ENCODE measurements at places on chromosomes 2 and 18.

GRCh38 chr2:148302526-148302925 is 281.6 kb downstream of the MBD5 start:
- DNase-seq: no peak

GRCh38 chr2:98476192-98476868 is 31.7 kb downstream of the INPP4A start:
- no peak for DNase-seq

DNA sequence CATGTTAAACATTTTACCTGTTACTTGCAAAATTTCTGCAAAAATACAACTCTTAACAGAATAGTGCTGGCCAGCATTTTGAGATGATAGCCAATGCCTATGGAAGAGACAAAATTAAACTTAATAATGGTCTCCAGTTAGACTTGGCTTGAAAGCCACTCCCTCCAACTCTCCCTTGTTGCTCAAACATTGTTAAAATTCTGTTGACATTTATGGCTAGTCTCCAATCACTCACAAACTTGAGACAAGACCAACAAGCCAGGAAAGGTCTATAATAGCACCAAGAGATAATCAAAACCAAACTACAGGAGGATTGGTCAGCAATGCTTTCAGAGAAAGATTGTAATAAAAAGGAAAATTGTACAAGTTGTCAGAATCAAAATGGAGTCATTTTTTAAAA is 770.7 kb upstream of the NXPH2 start:
- no peak for DNase-seq

DNA sequence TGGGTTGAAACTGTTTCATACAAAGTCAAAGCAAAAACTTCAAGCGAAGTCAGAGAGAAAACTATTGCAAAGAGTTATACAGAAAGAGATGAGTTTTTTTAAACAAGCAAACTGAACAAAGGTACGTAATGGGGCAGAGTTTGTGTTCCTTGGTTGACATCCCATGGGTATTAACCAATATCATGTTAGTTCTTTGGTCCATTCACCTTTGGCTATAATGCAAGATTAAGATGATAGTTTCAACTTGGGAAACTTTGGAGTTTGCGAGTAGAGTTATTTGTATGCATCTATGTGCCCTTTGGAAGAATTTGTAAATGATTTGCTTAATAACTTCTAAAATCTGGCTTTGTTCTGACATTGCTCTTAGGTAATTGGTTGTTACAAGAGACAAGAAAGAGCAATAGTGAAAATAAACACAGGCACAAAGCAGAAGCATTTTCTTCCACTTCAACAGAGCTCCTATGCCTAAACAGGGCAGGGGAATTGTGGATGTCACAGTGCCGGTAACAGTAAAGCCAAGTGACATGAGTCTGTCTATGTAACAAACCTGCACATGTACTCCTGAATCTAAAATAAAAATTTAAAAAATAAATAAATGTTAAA is 936.1 kb downstream of the SUCLG1 start:
- no peak for DNase-seq

DNA sequence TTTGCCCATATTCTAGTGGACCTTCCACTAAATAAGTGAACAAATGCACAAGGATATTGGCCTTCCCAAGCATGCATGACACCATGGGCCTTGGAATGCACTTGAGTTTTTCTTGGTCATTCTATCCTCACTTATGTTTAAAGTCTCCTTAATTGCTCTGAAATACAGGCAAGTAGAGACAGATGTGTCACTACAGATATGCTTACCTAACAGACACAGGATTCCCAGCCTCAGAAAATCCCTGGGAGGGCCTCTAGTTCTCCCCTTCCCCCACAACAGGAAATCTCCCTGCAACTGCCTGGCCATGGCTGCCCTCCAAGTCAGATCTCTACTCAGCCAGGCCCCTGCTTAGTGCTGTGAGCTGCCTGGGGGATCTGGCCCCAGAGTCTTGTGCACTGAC is 445.2 kb downstream of the IRS1 start:
- DNase-seq: no peak

- no peak for DNase-seq
Observed at GRCh38 chr2:209563453-209563852, 139.6 kb downstream of the MAP2 start.

GRCh38 chr18:76463358-76463757 is 31.7 kb downstream of the ZNF516 start:
- no peak for DNase-seq

DNA sequence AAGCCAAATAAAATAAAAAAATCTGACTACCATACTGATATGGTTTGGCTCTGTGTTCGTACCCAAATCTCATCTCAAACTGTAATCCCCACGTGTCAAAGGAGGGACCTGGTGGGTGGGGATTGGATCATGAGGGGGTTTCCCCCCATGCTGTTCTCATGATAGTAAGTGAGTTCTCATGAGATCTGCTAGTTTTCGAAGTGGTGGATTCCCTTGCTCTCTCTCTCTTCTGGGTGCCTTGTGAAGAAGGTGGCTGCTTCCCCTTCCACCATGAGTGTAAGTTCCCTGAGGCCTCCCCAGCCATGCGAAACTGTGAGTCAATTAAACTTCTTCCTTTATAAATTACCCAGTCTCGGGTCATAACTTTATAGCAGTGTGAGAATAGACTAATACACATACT is 123.8 kb upstream of the WDSUB1 start:
- no peak for DNase-seq

GRCh38 chr2:207166349-207167098 is 776 bp upstream of the KLF7 start:
- DNase-seq: peak; percentile 53

DNA sequence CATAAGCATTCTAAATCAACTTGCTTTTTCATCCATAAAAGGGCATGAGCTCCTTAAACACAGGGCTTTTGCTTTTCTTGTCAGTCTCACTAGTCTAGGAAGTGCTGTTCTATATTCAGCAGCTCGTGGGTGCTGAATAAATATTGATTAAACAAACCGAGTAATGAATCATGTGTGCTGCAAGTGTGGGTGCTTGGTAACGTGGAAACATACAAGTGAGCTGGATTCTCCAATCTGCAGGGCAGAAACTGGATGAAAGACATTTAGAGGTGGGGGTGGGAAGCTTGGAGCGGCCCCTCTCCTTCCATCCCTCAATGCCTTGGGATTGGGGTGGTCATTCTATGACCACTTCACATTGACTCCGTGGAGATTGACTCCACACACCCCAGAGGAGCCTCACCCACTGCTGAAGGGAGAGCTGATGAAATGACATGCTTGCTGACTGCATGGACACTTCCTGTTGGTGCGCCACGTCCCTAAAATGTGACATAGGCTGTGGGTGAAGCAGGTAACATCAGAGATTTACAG is 114.6 kb downstream of the DOCK10 start:
- no peak for DNase-seq

GRCh38 chr2:11187083-11187619 is 31.9 kb downstream of the SLC66A3 start:
- no peak for DNase-seq

DNA sequence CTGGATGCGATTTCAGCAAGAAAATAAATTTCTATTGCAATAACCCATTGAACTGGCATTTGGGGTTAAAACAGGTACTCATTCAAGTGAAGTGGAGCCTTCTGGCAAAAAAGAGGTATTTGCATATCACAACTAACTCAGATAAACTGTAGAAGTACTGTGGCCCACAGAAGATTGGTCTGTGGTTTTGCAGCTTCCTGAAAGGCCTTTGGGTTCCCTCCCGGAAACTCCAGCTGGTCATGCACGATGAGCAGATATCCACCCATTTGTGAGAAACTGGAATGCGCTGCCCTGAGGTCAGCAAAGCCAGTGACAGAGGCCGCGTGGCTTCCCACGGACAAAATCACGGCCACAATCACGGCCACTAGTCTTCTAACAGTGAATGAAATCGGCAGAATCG is 106.3 kb downstream of the EPHA4 start:
- DNase-seq: no peak

- DNase-seq: no peak
Observed at GRCh38 chr2:219023045-219023605, 18.2 kb downstream of the CFAP65 start.

DNA sequence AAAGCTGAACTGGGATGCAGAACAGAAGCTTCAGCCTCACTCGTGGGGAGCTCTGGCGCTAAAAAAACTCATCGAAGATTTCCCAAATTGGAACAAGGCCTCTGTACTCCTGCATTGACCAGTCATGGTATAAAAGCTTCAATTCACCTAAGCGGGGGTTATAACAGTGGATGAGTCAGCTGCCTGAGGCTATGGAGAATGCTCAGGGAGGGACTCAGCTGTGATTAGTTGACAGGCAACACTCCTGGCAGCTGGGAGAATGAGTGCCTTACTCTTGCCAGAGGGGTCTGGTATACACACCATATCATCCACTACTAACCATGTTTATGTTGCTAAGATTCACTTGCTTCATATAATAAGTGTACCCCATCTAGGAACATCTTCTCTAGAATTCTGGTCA is 350.6 kb upstream of the VRK2 start:
- no peak for DNase-seq

DNA sequence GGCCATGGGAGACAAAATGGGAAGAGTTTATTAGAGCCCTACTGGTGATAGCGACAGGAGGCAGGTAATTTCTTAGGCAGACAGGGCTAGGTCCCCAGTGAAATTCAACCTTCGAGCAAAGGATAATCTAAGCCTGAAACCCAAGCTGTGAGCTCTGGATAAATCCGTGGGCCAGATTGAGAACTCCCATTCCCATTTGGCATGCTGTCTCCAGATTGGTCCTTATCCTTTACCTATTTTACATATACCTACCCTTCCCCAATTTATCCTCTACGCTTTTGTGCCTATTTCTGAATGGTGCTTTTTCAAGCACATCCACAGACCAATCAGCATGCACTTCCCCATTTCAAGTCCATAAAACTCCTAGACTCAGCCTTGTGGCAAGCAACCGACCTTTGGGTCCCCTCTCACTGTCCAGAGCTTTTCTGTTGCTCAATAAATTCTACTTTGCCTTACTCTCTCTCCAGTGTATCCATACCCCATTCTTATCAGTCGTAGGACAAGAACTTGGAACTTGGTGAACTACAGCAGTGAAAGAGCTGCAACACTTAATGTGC is 268.0 kb downstream of the MYCN start:
- DNase-seq: no peak

DNA sequence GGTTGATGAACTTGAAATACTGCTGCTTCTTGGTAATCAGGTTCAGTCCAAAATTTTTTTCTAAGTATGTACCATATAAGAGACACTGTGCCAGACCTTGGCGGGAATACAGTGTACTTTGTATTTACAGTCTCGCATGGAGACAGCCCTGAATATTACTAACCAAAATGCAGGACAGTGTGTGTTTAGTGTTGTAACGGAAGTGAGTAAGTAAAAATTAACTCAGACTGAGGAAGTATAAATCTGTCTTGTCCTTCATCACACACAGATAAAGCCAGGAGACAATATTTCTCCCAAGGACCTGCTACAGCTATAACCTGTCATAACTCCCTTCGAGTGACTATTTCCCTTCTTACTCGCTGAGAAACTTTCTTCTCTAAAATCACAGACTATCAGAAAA is 76.9 kb downstream of the ACTR3 start:
- DNase-seq: no peak

- DNase-seq: no peak
Observed at GRCh38 chr2:63041592-63041991, 9.0 kb upstream of the OTX1 start.

DNA sequence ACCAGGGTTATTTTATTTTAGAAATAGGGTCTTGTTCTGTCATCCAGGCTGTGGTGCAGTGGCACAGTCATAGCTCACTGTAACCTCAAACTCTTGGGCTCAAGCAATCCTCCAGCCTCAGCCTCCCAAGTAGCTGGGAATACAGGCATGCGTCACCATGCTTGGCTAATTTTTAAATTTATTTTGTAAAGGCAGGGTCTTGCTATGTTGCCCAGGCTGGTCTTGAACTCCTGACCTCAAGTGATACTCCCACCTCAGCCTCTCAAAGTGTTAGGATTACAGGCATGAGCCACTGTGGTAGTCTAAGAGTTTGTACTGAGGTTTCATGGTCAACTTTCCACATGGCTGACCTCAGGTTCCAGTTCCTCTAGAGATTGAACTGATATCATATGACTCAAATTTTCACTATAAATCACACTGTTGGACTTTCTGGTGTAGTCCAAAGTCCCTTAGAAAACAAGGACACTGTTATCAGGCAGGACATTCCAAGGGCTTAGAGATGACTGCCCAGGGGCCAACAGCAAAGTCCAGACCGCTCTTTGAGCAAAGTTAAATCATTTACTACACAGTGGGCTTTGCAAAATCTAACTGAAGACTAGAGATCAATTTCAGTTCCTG is 82.0 kb upstream of the MEX3C start:
- DNase-seq: no peak
